ENCODE measurements at places on chromosomes 5 and 9. TPM values are rescaled to one million over a fixed set of nuclear protein-coding genes. Genes with fewer than 3 reads are reported as not detected.

The ELAVL2 gene
- not detected for total RNA-seq

The MATR3 gene
- 325 TPM for total RNA-seq

The TMEM174 gene
- not detected for total RNA-seq

The XPA gene
- 23.4 TPM for total RNA-seq

The MARCOL gene
- not detected for total RNA-seq

The TMOD1 gene
- 0.86 TPM for total RNA-seq

The AJM1 gene
- 2.9 TPM for total RNA-seq

The TMEM232 gene
- 0.94 TPM for total RNA-seq

The LTC4S gene
- 6.4 TPM for total RNA-seq

The RGS7BP gene
- total RNA-seq = not detected

The SLC36A3 gene
- not detected for total RNA-seq

The FCN1 gene
- total RNA-seq = 27.8 TPM

The ITGA1 gene
- 4.3 TPM for total RNA-seq

The CDH6 gene
- 0.21 TPM for total RNA-seq

The IFNA2 gene
- total RNA-seq = not detected

The FOXD4L6 gene
- total RNA-seq = not detected

The PRR16 gene
- not detected for total RNA-seq

The KIF4B gene
- total RNA-seq = not detected

The SPATA31D1 gene
- total RNA-seq = not detected

The SLCO4C1 gene
- 0.17 TPM for total RNA-seq

The PDE4D gene
- total RNA-seq = 207 TPM

The ADRB2 gene
- 2.9 TPM for total RNA-seq

The JMY gene
- 60.5 TPM for total RNA-seq

The CCNJL gene
- total RNA-seq = not detected

The NUTM2G gene
- not detected for total RNA-seq

The OBP2B gene
- not detected for total RNA-seq

The LRRC26 gene
- not detected for total RNA-seq

The NR2F1-AS1 gene
- not detected for total RNA-seq

The IRGM gene
- 2.0 TPM for total RNA-seq

The BAAT gene
- total RNA-seq = not detected

The CEP120 gene
- 58.6 TPM for total RNA-seq

The MEIKIN gene
- total RNA-seq = 1.5 TPM

The CAPSL gene
- not detected for total RNA-seq

The RMI1 gene
- total RNA-seq = 0.89 TPM

The LCN1 gene
- not detected for total RNA-seq

The PCDHB3 gene
- total RNA-seq = not detected

The FBXO38 gene
- total RNA-seq = 51.2 TPM

The GPR150 gene
- 1.8 TPM for total RNA-seq

The ESM1 gene
- total RNA-seq = not detected

The FGF10 gene
- not detected for total RNA-seq

The ACOT12 gene
- total RNA-seq = not detected

The SLCO6A1 gene
- total RNA-seq = not detected

The RPL12 gene
- 1,506 TPM for total RNA-seq

The LCN2 gene
- not detected for total RNA-seq

The MYOZ3 gene
- total RNA-seq = not detected

The IL4 gene
- not detected for total RNA-seq

The IFNB1 gene
- total RNA-seq = not detected

The MYOT gene
- total RNA-seq = not detected
